ENCODE measurements at places on chromosomes 11 and 22.

DNA sequence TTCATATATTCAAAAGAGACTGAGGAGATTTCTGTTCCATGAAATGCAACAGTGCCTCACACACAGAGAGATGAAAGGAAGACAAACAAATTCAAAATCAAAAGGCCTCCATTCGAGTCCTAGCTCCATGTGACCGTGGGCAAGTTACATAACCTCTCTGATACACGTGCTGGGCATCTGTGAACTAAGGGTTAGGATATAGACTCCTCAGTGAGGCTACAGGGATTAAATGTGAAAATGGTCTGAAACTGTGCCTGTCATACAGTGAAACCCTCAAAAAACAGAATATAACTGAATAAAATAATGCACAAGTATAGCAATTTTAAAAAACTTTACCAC, 111.8 kb upstream of the MTMR2 start:
- DNase-seq: no peak

- no peak for DNase-seq
Observed at GRCh38 chr11:27218421-27219038, 144.5 kb downstream of the CCDC34 start.

GRCh38 chr11:15770798-15771414, 585.4 kb downstream of the SOX6 start:
- peak; percentile 28 for DNase-seq

DNA sequence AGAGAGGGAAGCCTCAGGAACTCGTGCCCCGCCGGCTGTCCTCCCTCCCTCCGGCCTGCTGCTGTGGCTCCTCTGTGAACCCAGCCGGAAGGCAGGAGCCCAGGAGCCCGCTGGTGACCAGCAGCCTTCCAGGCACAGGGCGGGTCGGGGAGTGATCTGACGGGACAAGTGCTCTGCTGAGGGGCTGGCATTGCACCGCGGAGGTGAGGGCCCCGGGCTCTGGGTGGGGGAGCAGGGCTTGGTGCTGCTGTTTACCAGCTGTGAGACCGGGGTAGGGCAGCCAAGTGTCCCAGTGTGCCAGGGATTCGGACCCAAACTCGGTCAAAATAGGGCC, 53.3 kb downstream of the FLRT1 start:
- no peak for DNase-seq

- no peak for DNase-seq
Observed at GRCh38 chr22:45997077-45997776, 20.3 kb upstream of the WNT7B start.

GRCh38 chr11:27842290-27842689, 142.0 kb upstream of the BDNF start:
- no peak for DNase-seq

DNA sequence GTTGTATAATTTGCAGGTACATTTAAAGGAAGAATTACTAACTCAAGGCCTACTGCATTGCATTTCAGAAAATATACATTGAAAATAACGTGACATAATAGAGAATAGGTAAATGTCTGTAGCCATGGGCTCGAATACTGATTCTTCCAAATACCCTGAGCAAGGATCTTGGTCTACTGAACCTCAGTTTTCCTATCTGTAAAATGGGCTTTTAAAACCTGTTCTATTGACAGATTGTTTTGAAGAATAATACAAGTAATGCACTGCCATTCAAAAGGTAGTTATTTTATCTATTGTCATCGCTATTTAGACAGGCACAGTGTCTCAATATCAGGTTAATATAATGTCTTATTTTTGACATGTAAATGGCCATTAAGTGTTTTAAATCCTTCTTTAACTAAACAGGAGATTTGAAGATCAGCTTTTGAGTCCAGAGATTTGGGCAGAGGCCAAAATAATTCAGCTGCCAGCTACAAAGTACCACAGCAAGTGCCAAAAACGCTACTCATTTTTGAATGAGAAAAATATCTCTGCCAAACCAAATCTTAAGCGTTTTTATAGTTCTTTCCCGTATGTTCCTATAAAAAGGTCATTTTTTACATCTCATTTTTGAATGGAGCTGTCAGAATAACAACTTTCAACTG, 56.7 kb downstream of the CTSC start:
- no peak for DNase-seq

DNA sequence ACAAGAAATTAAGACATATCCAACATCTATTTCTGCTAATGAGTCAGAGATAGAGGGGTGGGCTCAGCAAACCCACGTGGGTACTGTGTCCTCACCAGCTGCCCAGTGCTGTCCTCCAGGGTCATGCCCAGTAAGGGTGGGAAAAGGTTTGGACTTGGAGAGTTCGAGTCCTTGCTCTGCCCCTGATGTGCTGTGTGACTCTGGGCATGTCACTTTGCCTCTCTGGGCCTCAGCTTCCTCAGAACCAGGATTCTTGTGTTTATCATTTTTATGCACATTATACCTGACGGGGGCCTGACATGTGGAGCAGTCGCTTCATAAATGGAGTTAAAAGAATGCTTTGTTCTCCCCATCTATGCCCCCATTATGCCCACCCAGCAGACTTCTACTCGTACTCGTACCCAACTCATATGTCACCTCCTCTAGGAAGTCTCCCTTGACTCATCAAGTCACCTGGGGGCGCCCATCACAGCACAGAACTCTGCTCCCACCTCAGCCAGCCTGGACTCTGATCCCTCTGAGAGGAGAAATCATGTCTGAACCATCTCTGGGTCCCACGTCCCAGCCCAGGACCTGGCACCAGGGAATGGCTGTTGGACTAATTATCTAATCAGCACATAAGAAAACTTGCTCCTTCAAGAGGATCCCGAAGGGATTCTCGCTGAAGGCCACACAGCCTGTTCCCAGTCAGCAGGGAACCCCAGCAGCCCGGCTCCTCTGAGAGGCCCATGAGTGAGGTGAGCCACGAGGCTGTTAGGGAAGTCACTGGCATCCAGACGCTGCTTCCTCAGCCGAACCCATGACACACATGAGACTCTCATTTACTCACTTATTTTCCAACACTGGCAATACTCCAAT, 38.7 kb upstream of the TSKU start:
- DNase-seq: no peak

DNA sequence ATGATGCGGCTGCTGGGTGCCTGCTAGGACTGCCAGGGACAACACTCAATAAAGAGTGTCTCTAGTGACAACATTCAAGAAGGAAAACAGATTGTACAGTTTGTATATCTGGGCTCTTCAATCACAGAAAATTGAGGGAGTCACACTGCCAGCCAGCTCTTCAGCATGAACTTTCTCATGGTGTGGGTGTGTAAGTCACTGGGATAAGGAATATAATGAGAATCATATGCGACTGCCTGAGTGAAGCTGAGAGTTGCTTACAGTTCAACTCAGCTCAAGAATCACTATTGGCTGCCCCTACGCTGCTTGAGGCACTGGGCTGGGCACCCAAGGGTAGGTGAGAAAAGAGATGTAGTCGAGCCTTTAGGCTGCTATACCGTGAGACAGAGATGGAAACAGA, 328.1 kb upstream of the PITPNB start:
- DNase-seq: no peak

DNA sequence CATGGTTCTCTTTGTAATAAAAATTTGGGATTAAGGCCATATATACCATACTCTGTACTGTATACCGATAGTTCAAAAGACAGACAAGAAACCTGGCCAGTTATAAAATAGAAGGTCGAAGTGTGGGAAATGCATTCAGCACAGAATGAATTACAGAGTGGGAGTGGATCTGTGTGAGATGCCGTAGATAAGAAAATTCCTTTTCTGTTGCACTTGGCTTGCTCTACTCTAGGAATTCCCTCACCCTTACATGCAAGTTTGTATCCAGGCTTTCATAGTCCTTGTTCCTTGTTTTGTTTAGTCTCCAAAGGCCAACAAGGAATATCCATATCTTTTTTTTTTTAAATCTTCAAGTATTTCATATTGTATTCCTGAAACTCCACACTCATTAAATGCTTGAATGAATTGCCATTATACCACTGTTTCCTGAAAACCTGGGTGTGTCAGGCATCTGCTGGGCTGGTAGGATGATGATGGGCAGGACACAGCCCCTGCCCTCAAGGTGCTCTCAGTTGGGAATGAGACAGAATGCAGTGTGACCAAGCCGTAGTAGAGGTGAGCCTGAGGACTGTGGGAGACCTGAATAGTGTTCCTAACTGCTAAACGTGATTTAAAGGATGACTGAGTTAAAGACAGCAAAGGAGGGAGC, 53.5 kb downstream of the TEAD1 start:
- DNase-seq: no peak

GRCh38 chr11:30321321-30321720, 1.6 kb upstream of the ARL14EP start:
- DNase-seq: no peak

DNA sequence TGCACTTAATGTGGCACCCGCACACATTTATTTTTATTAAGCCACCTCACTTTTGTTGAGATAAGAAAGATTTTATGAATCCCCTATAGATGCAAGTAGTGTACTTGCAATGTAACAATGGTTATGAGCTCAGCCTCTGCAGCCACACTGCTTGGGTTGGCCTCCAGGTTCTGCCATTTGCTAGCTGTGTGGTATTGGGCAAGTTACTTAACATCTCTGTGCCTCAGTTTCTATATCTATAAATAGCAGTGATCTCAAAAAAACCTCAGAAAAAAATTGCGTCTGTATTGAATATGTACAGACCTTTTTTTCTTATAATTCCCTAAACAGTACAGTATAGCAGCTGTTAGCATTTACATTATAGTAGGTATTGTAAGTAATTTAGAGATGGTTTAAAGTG, 10.0 kb downstream of the CUL5 start:
- DNase-seq: no peak

- no peak for DNase-seq
Observed at GRCh38 chr22:26570864-26571525, 18.9 kb downstream of the TPST2 start.

DNA sequence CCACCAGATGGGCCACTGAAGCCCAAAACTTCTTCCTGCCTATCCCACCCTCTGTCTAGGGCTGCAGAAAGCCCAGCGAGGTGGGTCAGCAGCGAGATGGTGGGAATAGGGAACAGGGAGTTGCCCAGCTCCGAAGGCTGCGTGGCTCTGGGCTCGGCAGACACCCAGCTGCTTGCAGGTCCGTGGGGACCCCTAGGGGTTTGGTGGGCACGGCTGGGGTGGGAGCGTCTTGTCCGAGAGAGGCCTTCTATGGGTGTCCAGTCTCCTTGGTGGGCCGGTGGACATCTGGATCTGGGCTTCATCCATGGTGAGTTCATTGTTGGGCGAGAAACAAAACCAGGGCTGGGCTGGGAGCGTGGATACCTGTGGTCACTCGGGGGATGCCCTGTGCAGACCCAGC, 1211.0 kb downstream of the BRD1 start:
- DNase-seq: no peak

DNA sequence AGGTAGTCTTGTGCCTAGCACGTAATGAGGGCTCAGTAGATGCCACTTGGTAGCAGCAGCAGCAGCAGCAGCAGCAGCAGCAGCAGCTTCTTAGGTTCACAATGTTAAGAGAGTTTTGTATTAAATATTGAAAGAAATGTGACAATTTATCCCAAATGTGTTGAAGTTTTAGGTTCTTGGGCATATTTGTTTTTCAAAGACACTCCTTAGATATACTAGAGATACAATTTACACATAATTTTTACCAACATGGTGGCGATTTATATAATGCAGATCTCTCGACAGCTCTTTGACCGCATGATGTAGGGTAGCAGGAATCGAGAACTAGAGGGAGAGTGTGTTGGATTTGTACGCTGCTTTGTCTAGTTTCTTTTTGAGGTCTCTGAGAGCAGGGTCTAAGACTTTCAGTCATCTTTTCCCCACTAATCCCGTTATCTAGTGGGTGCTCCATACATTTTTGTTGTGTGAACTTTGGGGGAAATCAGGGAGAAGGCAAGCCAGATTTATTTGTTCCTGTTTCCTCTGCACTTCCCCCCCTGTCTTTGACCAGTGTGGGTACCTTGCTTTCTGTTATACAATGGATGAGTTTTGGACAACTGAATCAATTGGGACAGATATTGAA, 1.4 kb downstream of the FDX1 start:
- DNase-seq: no peak

DNA sequence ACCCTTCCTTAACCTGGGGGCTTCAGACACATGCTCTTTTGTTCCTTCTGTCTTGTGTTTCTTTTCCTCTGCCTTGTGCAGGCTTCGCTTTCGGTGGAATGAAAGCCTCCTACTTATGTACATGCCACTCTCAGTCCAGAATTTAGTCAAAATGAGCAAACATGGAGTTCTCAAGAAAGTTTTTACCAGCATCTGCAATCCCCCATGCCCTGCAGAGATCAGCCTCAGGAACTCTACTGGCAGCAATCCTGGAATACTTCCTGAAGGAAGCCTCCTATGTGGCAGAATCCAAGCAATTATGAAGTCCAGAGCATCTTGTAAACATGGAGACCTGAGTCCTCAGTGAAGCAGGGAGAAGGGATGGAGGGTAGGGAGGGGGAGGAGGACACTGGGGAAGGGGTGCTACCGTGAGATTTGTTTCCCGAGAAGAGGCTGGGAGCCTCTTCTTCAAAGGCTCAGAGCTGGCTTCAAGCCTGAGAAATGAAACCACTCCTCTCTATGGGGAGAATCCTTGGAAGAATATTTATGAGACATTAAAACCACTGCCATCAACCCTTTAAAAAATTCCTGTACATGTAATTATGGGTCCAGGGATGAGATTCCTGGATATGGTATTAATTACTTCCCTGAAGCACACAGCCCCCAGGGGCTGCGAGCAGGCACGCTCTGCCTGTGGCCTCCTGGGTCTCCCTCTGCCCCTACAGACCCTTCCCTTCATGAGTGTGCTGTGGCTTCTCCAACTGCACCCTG, 58.4 kb downstream of the TENM4 start:
- no peak for DNase-seq

DNA sequence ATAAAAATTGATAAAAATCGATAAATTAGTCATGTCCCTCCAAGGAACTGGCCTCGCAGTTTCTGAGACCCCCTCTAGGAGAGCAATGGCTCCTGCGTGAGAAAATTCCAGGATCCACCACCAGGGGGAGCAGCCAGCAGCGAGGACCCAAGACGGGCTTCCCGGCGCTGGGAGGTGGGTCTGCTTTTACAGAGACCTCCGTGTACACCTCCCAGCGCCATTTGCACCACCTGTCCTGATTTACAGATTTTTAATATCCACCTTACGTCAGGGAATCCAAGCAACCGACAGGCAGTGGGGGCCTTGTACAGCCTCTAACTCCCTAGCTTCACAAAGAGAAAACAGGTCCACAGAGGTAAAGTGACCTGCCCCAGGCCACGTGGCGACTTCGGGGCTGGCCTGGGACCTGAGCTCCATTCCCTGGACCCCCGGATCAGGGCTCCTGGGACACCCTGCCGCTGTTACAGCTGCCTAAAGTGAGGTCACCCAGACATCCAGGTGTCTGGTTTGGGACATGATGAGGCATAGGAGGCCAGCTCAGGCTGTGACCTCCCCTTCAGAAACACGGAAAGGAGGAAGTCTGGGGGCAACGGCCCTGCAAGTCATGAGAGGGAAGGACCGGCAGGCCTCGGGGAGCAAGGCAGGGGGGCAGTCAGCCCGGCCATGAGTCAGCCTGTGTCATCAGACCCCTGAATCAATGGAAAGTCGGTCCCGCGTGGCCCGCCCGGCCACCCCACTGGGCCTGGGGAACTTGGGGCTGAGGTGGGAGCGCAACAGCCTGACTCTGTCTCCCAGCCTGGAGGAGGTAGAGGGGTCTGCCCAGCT, 3.5 kb downstream of the OSM start:
- DNase-seq: peak; percentile 80

GRCh38 chr11:66327171-66328030, 8.8 kb downstream of the RIN1 start:
- no peak for DNase-seq

- no peak for DNase-seq
Observed at GRCh38 chr11:61795459-61795858, 2.7 kb downstream of the FEN1 start.

- DNase-seq: no peak
Observed at GRCh38 chr22:19663286-19663815, 51.0 kb upstream of the SEPTIN5 start.

Data from stimulated activated CD4-positive, alpha-beta T cell treated with anti-CD3 and anti-CD28 coated beads, TNF-alpha, amount 100 ng/mL, for 24 hours (primary cell).